ENCODE measurements at places on chromosomes 7 and 10.
A peak's percentile ranks its signal among the peaks of the same experiment; 100 is the strongest.

- no peak for DNase-seq
These were observed 293.5 kb downstream of the GPAM start for GRCh38 chr10:111890046-111890445.

DNA sequence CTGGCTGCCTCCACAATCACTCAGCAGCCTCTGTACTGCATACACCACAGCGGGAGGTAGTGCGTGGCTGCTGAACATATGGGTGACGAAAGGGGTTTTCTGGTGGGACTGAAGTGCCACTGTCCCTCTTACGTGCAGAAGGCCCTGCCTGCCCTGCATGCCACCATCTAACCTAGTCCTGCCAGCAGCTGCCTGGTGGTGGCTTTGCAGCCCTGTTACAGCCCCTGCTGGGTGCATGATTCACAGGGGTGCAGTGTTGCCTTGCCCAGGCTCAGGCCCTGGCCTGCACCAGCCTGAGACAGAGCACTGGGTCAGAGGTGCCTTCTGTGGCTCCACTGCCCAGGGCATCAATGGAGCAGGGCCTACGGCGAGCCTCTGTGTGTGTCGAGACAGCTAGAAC is 50.1 kb downstream of the SYPL1 start:
- no peak for DNase-seq

DNA sequence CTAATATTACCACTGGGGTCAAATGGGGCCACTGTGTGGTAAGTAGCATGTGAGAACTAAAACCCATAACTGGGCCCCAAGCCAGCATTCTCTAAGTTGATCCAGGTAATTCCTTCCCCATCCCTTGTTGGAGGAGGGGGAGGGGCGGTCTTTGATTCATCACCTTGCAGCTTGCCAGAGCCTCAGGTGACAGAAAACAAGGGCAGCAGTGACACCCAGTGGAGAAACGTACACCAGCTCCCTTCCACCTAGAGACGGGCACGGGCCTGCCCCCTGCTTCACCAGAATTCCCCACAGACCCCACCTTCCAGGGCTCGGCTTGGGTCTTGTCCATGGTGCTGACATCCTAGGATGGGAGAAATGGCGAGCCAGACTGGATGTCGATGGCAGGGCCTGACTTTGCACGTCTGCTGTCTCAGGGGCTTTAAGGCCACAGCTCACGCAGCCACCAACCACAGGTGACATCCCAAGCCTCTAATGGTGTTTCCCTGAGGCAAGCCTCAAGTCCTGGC is 102.0 kb downstream of the STRA8 start:
- no peak for DNase-seq

DNA sequence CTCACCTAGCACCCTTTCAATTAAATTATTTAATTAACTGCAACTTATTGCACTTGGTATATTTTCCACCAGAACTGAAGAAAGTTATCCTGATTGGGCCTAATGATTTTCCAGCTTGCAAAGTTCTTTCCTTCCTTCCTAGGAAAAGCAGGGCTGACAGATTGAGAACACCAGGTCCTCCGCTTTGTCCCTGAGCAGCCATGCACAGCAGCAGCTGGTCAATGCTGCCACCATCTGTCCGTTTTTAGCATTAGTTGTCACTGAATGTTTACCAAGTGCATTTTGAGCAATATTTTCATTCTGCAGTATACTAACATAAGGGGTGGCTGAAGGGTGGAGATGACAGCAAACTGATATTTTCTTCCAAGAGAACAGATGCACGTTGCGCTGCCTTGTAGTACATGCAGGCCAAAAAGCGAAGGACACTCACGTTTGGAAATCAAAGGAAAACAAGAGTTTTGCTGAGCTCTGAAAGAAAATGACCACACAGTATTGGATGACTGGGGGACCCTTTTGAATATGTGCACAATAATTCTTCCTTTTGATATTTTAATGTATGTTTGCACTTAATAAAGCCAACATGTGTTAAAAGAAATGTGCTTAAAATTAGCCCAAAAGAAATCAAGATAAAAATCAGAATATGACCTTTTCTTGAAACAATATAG is 248.8 kb upstream of the PTN start:
- DNase-seq, result no peak

GRCh38 chr10:483261-483660 is 206.2 kb downstream of the DIP2C start:
- no peak for DNase-seq

GRCh38 chr10:94299417-94299816 is 63.3 kb downstream of the NOC3L start:
- DNase-seq, result no peak

DNA sequence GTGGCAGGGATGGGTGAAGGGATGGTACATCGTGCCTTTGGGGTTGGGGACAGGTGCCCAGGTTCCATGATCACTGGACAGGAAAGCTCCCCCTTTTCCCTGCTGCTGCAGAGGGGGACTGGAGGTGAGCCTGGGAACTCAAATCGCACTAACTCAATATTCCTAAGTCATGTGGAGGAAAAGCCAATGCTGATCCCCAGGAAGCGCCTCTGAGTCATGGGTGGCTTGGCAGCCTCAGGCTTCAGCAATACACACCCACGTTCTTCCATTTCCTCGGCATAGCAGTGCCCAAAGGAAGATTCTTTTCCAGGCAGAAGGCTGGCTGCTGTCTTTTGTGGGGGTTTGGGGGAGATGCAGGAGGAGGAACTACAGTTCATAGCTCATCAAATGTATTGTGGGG is 165.8 kb downstream of the CCDC3 start:
- DNase-seq, result no peak

DNA sequence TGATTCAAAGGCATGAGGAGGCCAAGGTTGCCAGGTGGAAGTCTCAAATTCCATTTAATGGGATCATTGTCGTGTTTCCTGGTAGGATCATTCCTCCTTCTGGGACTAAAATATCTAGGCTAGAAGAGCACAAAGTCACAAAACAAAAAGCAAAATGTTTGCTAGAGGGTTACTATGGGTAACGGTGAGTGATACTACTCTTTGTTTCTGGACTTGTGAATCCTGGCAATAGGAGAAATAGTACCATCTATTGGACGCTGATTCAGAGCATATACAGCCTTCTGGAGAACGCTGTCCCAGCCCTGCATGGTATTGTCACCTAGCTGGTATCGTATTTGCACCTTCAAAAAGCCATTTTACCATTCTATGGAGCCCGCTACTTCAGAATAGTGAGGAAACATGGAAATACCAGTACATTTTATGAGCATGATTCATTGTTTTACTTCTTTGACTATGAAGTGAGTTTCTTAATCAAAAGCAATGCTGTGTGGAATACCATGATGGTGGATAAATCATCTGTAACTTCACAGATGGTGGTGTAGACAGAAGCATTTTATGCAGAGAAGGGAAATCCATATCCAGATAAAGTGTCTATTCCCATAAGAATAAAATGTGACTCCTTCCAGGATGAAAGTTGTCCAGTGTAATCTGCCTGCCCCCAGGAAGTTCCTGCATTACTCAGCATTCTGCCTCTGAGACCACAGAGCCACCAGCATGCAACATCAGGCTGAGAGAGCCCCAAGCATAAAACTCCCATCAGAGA is 361.0 kb downstream of the ETV1 start:
- no peak for DNase-seq

- no peak for DNase-seq
These were observed 357.1 kb downstream of the MAGI2 start for GRCh38 chr7:79096361-79096805.

- DNase-seq, result no peak
These were observed 33.2 kb downstream of the WBP1L start for GRCh38 chr10:102776779-102777456.

DNA sequence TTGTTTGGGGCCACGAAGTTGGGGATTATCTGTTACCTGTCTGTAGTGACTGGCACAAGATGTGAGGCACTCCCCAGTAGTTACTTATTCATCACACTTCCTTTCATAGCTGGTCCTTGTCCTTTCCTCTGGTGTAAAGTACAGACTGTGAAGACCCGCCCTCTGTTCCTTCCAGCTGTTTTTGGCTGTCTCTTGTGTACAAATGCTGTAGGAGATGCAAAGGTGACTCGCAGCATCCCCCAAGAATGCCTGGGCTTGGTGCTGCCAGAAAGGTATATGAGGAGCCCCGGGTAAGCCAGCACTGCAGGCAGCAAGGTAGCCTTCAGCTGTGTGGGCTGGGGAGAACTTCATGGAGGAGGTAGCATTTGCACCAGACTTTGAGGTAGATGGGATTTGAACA is 236.6 kb downstream of the EBF3 start:
- DNase-seq, result no peak

GRCh38 chr7:44112231-44112996 is 8.3 kb downstream of the AEBP1 start:
- DNase-seq, result no peak

DNA sequence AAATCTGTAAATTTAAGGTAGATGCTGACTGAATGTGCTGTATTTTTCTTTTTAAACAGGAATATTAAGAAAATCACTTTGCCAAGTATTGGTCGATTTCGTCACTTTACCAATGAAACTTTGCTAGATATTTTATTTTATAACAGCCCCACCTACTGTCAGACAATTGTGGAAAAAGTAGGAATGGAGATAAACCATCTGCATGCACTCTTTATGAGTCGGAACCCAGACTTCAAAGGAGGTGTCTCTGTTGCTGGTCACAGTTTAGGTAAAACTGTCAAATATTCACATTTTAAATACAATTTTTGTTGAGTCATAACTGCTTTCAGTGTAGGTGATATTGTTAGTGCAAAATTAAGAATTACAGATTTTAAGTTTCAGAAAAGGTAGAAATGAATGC is 25.2 kb downstream of the SEC23IP start:
- no peak for DNase-seq

DNA sequence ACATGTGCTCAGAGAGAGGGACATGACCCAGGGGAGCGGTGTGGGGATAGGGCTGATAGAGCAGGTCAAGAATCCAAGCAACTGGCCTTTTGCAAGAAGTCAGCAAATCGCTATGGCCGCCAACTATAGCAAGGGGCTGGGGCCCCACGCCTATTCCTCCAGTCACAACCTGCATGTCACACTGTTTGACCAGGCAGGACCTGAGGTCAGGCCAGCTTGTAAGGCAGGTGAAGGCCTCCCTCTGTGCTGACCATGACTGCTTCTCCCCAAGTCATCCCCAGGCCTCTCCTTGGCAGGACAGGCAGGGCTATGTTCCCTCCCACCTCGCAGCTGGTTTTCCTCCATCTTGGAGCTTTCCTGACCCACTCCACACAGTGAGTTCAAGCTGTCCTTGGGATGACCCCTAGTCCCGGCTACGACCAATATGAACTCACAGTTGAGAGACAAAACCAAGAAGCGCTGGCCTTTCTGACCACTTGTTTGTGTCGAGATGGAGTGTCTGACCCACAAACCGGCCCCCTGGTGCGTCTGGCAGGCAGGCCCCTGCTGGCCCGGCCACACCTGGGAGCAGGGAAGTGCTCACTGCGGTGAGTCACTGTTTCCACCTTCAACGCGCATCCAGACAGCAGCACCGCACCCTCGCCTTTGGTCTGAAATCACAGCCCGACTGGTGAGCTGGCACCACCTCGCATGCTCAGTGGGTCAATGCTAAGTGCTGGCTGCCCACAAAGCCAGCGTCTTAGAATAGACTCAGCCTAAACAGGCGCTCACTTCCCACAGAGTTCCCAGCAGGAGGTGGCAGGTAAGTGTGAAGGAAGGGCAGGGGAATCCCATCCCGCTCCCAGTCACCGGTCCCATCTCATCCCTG is 81.4 kb downstream of the VWA2 start:
- DNase-seq, result no peak

GRCh38 chr7:128811631-128812430 is 18.4 kb upstream of the FLNC start:
- DNase-seq, result no peak

DNA sequence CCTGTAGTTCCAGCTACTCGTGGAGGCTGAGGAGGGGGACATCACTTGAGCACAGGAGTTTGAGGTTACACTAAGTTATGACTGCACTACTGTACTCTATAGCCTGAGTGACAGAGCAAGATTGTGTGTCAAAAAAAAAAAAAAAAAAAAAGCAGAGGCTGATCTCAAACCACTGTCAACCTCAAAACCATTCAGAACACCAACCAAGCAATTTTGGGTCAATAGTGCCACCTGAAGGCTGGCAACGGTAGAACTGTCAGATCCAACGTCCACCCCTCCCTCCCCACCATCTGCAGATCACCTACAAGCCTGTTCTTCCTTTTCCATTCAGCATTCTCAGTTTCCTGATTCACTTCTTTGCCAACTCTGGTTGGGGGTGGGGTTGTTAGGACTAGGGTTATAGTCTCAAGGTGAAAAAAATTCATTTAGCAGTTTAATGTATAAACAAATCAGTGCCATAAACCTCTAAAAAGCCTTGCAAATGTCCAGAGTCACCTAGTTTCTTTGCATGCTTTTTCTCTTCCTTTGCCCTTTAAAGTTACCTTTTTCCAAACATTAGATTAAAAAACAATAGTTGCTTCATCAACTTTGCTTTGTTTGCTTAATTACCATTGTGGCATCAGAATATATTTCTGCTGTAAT is 2.6 kb downstream of the MRPS33 start:
- peak; percentile 50 for DNase-seq

DNA sequence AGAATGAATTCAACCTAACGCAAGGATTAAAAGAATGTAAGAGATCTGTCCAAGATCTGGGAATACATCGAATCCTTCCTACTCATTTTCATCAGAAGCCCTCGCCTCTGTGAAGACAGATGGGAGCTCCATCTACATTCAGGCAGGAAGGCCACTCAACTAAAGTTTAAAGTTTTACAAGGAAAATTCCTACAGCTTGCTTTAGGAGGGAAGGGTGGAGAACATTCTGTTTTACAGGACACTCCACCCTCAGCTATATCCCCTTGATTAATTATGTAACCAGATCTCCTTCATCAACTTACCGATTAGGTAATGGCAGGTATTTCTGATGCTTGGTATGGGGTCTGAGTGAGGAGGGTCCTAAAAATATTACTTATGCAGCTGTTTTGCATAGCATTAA is 5.6 kb upstream of the AHR start:
- no peak for DNase-seq

DNA sequence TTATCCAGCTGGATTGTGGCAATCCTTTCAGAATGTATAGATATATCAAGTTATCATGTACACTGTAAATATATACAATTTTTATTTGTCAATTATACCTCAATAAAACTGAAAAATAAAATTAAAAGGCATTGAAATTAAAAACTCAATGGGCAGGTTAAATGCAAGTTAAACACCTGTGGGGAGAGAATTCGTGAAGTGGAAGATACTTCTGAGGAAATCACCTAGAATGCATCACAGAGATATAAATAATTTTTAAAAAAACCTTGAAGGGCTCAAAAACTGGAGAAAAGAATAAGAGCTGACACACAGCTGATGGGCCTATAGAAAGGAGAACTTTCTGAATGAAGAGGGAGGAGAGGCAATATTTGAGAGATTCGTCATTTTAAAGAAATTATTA is 37.2 kb upstream of the DRGX start:
- DNase-seq, result no peak

DNA sequence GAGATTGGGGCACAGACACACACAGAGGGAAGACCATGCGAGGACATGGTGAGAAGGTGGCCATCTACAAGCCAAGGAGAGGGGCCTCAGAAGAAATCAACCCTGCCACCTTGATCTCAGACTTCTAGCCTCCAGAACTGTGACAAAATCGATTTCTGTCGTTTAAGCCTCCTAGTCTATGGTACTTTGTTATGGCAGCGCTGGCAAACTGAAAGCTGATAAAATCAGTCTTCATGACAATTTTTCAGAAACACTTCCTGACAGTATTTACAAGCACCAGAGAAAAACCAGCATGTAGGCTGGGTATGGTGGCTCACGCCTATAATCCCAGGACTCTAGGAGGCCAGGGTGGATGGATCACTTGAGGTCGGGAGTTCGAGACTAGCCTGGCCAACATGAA is 4.2 kb downstream of the PARP12 start:
- no peak for DNase-seq
